ENCODE measurements at places on chromosomes 3 and 15.

DNA sequence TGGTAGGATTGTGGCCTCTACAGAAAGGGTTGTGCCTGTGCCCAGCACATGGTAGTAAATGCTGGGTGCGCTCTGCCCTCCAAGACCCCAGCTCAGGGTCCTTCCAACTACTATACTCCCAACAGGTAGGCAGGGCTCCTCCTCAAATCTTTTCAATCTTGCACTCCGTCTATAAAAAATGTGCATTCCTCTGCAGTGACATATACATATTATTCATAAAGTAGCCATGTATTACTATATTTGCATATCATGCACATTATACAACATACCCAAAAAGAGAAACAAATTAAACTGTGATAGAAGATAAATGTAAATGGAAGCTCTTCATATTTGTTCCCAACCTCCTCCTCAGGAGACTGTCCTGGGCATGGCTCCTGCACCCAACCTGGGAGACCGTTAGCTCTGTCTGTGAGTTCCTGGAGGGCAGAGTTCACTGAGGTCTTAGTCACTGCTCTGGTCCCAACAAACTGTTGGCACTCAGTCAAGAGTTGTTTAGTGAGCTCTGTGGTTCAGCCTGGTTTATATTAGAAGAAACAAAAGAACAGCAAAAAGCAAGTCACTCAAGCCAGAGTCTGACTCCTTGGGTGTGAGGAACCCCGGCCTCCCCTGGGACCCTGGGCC is 47.7 kb upstream of the GRIP2 start:
- DNase-seq: no peak

GRCh38 chr3:110815008-110815583 is 256.5 kb upstream of the NECTIN3 start:
- peak; percentile 22 for DNase-seq

DNA sequence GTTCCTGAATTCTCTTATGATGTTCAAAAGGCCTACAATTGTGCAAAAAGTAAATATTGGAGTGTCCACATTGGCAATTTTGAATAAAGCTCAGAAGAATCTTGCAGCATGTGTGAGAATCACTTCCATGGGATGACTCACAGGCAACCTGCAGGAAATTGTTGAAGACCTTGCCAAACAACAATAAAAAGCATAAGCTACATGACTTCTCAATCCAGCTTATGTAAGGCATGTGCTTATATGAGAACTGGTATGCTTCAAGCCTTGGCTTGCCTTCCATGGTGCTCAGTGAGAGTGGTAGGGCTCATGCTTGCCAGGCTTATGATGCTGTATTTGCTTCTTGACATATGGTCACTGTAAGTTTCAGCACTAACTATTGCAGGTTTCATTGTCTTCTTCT is 18.4 kb upstream of the BCHE start:
- no peak for DNase-seq

DNA sequence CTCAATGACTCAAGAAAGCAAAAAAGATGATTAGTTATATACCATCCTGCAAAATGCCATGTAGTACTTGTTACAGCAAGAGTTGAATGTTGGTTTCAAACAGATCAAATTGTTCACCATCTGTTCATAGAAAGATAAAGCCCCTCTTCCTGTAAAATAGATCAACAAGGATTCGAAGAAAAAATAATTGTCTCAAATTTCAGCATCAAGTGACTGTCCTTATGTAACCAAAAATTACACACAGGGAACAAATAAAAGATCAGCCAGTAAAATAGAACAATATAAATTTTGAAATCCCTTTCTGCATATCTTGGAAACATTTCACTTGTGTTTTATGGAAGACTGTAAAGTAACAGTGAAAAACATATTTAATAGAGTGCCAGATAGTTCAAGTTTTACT is 165.1 kb upstream of the STAC start:
- DNase-seq: no peak

DNA sequence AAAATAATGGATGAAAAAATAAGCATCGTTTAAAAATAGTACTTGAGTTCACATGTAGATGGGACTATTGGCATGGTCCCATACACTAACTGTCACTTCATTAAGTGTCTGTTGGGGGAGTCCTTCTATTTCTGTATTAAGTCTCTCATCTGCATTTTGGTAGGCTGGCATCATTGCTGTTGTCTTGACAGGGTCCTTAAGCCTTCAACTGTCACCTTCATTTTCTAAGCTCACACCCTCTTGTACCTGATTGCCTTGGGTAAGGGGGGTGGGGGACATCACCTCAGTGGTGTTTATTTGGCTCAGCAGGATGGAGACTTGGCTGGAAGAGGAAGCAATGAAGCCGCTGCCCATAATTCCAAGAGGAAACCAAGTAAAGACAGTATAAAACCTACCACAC is 202.0 kb upstream of the VEPH1 start:
- DNase-seq: no peak

DNA sequence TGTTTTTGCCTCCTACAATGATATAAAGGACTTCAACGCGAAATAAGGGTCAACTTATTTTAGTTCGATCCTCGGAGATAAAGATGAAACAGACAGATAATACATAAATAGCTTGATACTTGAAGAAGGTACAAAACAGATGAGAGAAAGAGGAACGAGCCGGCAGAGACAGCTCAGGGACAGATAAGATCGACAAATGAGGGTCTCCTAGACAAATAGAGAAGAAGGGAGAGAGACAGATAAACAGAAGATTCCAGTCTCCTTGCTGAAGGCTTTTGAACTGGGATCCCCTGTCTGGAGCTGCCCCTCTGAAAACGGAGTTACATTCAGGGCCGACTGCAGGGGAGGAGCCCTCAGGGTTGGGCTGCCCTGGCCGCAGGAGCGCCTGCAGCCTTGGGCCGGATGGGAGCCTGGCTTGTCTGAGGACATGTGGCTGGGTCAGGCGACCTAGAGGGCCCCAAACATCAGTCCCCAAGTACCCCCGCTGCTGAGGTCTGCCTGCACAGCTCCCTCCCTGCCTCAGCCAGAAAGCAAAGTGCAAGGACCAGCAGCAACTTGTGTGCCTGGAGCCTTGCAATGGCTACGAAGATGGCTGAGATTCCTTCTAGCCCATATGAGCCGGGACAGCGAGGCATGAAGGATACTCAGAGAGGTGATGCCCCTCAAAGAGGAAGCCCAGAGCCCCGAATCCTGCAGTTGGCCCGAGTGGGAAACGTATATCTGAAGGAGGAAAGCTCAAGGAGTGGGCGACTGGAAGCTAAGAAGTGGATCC is 926 bp upstream of the SKOR1 start:
- peak; percentile 56 for DNase-seq

DNA sequence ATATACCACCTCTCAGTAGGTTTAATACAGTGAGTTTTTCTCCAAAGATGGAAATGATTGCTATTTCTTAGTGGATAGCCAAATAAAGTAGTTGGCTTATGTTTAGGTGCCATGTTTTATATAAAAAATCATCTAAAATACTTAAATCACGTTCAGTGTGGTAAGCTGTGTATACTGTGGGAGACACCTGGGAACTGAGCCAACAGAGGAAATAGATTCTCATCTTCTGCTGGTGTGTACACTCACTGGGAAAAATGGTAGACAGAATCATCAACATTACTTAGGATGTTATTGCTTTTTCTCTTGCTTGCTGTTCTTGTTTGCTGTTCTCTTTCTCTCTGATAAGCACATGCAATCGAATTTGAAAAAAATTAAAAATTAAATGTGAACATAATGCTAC is 112.6 kb upstream of the MB21D2 start:
- DNase-seq: no peak

GRCh38 chr3:130760922-130761321 is 14.3 kb upstream of the PIK3R4 start:
- no peak for DNase-seq
